DMS79 treated with DMSO at 0.1 percent for 48 hours (cell line): ENCODE measurements at places on chromosomes 5 and 9.

DNA sequence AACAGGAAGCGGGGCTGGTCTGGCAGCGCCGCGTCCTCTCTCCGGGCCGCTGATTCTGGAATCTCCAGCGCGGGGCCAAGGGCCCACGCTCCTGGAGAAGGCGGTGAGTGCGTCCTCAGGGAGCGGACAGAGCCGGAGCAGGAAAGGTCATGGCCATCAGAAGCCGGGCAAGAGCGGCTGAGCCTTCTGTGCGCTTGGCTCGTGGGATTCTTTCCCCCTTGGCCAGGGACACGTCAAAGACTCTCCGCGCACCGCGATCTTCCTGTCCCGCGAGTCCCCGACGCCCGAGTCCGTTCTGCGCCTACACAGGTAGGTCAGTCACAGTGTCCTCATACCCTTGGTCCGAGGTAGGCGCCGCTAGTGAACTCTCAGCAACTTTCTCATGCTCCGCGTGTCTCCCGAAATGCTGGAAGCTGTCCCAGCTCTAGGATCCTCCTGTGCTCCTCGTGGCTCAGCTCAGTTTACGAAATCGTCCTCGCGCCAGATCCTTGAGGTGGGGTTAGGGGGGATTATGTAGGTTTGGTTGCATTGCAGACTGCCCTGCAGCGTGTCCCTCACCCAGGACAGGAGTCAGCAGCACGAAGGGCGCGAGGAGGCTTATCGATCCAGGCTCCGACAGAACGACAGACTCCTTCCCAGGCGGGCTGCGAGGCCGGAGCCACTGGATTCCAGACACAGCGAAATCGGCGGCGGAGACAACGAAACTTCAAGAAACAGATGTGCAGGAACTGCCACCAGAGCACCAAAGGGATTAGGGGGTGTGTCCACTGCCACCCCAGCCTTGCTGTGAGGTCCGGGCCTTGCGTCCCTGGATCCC lies 8.7 kb downstream of the LHX6 start:
- DNase-seq, result no peak

GRCh38 chr5:74201334-74202081 lies 439.0 kb downstream of the ENC1 start:
- DNase-seq, result peak; percentile 80

DNA sequence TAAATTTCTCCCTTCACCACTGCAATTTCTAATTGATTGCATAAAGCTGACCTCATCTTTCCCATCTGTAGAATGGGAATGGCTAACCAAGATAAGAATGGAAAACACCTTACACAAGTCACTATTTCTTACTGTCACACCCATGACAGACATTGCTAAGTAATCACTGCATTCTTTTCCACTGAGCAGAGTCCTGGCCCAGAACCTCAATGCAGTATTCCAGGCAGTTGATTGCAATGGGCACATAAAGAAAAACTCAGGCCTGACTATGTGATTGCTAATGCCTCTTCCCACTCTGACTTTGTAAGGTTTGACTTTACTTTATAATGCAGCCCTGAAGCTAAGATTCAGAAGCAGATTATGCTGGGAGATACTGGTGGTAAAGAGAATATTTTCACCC lies 29.3 kb downstream of the TRIM32 start:
- no peak for DNase-seq

- no peak for DNase-seq
Observed at GRCh38 chr5:174601946-174602345, 122.4 kb upstream of the MSX2 start.

DNA sequence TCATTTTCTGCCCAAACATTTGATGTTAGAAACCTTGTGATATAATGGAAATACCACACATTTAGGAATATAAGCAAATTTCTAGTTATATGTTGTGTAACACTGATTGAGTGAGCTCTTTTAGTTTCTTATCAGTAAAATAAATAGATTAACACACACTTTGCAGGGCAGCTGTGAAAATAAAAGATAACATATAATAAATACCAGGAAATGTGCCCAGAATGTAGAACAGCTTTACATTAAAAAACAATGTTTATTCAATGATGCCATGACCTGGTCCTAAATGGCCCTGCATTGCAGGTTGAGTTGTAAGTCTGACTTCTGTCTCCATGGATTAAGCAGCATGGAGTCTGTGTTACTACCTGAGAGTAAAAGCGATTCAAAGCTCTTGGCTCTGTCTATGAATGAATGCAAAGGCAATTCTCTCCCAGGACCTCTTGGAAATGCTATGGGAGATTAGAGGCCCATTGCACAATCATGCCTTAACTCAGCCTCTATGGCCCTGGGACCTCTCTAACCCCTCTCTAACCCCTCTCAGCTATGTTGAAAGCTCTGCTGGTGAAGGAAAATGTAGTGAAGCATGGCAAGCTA lies 296.0 kb upstream of the ACTBL2 start:
- DNase-seq, result no peak
